Activated CD4-positive, alpha-beta T cell treated with anti-CD3 and anti-CD28 coated beads for 24 hours (primary cell): ENCODE measurements at places on chromosomes 3 and 15.

- no peak for DNase-seq
Observed at GRCh38 chr3:136464502-136464901, 214.4 kb downstream of the PCCB start.

DNA sequence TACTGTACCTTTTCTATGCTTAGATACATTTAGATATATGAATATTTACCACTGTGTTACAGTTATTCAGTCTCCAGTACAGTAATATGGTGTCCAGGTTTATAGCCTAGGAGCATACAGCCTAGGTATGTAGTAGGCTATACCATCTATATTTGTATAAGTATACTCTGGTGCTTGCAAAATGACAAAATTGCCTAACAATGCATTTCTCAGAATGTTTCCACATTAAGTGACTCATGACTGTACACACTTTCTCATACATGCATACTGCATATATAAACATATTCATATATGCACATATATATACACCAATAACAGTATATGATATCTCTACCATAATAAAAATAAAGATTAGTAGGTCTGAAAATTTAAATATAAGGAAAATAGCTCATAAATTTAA lies 169.3 kb downstream of the DPH6 start:
- DNase-seq = no peak

GRCh38 chr3:64495781-64496334 lies 191.9 kb downstream of the ADAMTS9 start:
- DNase-seq = no peak

- no peak for DNase-seq
Observed at GRCh38 chr3:74510261-74510818, 104.1 kb downstream of the CNTN3 start.

DNA sequence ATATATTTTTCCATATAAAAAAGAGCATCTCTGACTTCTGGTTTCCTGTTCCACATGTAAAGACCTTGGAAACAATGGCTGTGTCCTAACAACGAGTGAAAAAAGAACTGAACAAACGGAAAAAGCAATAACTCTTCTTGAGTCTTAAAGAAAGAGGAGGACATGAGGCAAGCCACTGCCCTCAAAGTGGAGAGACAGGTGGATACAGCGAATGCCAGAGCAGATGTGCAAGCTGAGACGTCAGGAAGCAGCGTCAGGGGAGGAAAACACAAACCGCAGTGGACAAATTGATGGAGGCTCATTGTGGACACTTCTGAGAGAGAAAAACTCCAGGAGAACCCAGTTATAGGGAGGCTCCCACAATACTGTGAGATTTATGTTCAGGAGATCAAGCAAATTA lies 208.0 kb upstream of the MME start:
- no peak for DNase-seq

DNA sequence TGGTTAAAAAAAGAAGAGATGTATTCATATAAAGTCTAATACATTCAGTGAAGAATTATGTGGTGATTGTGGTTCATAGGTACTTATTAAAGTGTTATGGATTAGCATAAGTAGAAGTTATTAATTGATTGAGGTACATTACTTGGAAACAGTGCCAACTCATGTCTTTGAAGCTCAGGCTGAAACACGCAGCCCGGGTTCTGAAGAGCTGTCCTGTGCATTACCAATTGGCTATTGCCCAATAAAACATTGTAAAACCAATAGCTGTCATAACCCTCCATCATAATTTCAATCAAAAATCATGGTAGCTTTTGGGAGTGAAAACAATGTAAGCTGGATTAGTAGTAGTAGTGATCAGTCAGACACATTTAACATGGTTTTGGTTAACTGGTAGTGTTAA lies 560.1 kb downstream of the MCTP2 start:
- DNase-seq = no peak

DNA sequence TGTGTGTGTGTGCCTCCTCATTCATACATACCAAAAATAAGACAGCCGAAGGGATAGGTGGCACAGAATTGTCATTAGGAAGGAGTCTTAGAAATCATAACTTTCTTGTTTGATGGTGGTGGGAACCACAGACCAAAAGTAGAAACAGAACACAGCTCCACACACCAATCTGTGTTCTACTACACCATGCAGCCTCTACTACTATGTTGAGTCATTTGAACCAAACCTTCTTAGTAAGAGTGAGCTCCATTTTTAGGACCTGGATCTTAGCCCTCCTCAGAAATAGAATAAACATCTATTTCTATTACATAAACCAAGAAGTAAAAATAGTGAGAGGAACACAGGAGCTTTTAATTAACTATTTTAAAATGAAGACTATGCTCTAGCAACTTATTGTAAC lies 27.9 kb upstream of the PLCH1 start:
- DNase-seq = no peak

DNA sequence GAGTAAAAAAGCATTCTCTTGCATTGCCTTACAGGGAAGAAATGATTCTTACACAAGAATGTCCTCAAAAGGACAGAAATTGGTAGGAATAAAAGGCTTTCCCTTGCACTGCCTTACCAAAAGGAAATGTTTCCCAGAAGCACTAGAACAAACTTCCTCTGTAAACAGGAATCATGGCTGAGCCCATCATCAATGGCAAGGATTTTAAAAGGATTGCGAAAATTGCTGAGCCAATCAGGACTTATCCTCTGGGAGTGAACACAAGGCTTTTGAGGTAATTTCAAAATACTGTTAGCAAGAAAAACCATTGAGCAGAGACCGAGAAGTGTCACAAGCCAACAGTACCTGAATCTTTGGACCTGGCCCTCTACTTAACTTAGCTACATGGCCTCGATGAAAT lies 897.3 kb downstream of the ROBO1 start:
- DNase-seq = no peak

- no peak for DNase-seq
Observed at GRCh38 chr3:46692566-46692990, 901 bp downstream of the ALS2CL start.

GRCh38 chr15:100032358-100033085 lies 299.3 kb upstream of the LYSMD4 start:
- no peak for DNase-seq

DNA sequence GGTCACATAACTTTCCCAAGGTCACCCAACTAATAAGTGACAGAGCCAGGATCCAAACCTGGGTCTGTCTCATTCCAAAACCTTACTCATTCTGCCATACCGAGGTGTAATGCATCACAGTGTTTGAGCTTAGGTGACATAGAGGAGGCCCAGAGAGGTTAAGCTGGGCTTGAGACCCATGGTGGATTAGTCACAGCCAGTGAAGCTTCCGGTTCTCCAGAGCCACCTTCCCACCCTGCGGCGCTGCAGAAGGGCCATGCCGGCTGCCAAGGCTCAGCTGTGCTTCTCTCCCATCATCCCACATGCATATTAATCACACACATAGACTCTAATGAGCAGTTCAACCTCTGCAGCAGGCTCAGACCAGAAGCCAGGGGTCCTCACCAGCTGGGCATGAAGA lies 42.2 kb downstream of the SPSB4 start:
- no peak for DNase-seq

DNA sequence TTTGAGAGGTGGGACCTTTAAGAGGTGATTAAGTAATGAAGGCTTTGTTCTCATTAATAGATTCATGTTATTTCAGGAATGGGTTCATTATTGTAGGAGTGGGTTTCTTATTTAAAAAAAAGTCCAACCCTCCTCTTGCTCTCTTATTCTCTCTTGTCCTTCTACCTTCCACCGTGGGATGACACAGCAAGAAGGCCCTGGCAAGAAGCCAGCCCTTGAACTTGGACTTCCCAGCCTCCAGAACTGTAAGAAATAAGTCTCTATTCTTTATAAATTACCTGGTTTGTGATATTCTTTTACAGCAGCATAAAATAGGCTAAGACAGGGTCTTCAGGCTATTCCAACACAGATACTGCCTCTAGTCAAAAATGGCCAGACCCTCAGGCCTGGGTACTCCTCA lies 62.2 kb downstream of the MYLK start:
- no peak for DNase-seq

GRCh38 chr3:58529516-58530353 lies 7.3 kb downstream of the ACOX2 start:
- no peak for DNase-seq

GRCh38 chr15:64847876-64848716 lies 6.4 kb downstream of the PLEKHO2 start:
- no peak for DNase-seq

DNA sequence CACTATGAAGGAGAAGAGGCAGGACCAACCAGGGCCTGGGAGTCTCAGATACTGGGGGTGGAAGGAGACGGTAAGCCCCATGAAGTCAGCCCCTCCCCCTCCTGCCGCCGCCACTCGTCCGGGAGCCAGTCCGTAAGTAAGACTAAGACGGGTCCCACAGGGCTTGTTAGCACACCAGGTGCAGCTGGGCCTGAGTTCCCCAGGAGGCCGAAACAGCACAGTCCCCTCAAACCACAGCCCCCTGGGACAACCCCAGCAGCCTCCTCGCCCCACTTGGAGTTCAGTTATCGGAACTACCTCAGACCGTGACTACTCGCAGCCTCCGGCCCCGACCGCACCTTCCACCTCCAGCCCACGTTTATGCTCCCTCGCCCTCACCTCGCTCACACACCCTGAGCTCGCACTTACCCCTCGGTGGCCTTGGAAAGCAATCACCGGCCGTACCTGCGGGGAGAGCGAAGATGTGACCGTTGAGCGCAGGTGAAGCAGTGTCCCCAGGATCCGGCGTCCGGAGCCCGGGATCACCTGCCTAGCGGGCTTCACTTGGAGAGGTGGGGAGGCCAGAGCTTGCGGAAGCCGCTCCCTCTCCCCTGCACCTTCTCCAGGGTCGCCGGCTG lies 557 bp downstream of the ELL3 start:
- no peak for DNase-seq

- DNase-seq = no peak
Observed at GRCh38 chr3:9862391-9863057, 17.5 kb downstream of the CIDEC start.

GRCh38 chr15:42385980-42386700 lies 26.8 kb downstream of the CAPN3 start:
- no peak for DNase-seq

GRCh38 chr3:127959873-127960272 lies 44.8 kb downstream of the KBTBD12 start:
- no peak for DNase-seq

DNA sequence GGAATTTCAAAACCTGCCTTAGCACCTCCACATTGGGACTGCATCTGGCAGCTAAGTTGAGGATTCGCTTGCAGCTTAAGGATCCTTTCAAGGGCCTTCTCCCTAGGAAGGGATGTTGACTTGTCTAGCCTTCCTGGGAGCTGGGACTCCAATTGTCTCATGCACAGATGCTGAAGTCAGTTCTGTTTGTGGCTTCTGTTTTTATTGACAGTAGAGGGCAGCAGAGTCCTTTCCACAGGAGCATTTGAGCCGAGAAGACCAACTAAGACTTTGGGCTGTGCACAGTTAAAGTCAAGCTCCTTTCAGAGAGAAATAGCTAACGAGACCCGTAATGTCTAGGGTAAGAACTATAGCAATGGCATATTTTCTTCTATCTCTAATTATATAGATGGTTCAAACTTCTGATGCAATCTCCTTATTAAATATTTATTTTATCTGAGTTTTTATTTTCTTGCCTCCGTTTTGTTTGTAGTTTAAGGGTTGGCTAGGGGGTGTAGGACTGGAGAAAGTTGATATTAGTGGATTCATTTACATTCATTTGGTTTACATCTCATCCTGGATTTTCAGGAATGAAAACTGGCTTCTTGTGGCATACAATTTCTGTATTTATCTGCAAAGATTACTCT lies 59.7 kb upstream of the KBTBD8 start:
- DNase-seq = no peak

DNA sequence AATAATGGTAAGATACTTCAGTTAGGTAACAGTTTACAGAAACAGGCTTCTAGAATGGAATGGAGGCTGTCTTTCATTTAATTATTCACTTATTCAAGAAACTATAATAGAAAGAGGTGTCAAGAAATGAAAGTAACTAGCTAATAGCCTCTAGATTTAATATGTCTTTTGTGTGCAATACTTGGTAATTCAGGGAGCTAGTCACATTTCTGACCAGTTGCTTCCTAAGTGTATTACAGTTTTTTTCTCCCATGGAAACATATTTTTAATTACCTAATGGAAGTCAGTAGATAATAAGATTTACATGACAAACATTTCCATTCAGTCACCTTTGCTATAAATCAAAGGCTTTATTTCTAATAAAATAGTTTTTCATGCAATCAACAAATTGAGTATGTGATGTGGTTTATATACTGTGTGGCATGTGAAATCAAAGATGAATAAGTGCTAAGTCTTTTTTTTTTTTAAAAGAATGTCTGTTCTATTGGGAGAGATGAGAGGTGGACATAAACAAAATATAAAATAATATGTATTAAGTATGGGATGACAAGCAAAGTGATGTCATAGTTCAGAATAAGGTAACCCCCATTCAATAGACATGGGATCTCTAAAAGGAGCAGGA lies 985.7 kb downstream of the SQOR start:
- no peak for DNase-seq

DNA sequence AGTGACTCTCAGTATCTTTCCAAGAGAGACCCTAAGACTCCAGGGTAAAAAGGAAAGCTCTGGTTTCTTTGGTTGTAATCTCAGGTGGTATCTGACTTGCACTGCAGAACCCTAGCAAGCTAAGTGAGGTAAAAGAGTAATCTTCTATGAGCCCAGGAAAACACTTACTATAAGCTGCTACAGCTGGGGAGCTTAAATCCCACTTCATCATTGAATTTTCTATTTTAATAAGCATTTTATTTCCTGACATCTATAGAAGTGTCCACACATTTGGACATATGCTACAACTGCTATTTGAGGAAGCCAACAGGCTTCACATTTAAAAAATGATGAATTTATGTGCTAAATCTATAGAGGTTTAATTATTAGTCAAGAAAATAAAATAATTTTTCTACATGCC lies 73.1 kb upstream of the GUCA1C start:
- no peak for DNase-seq

- DNase-seq = no peak
Observed at GRCh38 chr3:119924111-119925094, 142.5 kb downstream of the NR1I2 start.

- no peak for DNase-seq
Observed at GRCh38 chr3:157868196-157868595, 238.0 kb downstream of the SHOX2 start.

- DNase-seq = no peak
Observed at GRCh38 chr3:172678068-172678467, 32.8 kb downstream of the NCEH1 start.

DNA sequence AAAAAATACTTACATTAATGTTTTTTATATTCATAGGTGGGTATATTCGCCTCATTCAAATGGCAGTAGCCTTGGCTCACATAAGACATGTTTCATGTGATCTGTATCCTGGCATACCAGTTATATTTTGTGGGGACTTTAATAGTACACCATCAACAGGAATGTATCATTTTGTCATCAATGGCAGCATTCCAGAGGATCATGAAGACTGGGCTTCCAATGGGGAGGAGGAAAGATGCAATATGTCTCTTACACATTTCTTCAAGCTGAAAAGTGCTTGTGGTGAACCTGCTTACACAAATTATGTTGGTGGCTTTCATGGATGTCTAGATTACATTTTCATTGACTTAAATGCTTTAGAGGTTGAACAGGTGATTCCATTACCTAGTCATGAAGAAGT lies 3.5 kb downstream of the PDE12 start:
- DNase-seq = no peak

DNA sequence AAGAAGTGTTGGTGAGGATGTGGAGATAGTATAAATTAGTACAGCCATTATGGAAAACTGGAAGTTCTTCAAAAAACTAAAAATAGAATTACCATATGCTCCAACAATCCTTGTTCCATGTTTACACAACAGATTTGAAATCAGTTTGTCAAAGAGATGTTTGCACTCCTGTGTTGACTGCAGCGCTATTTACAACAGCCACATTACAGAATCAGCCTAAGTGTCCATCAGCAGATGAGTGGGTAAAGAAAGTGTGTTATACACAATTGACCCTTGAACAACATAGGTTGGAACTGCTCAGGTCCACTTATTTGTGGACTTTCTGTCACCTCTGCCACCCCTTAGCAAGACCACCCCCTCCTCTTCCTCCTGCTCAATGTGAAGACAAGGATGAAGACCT lies 34.7 kb downstream of the LMLN start:
- DNase-seq = no peak
